Ovary (tissue), 10 donors: ENCODE measurements at places on chromosomes 11 and 22. TPM values are rescaled to one million over a fixed set of nuclear protein-coding genes. Genes with fewer than 3 reads are reported as not detected.

The NELL1 gene
- polyA plus RNA-seq = 0.43 TPM

DNA sequence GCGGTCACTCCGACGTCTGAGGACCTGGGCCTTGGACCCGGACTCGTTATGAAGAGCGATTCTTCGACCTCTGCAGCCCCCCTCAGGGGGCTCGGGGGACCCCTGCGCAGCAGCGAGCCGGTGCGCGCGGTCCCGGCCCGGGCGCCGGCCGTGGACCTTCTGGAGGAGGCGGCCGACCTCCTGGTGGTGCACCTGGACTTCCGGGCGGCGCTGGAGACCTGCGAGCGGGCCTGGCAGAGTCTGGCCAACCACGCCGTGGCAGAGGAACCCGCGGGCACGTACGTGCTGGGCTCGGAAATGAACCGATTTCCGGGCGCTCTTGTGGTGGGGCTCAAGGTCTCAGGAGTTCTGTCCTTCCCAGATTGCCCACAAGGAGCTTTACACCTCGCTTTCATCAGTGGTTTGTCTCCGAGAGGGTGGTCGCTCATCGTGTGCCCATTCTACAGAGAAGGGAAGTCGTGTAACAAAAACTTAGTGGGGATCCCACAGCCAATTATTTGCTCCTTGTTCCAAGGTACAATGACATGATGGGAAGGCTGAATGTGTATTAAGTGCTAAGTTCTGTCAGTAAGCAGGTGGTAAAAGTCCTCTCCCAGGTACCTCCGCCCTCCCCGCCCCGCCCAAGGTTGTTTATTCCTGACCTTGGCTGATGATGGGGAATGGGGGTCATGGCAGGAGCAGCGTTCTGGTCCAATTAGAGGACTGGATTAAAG is 695 bp downstream of the PEX26 start:
- H3K4me3 ChIP-seq = peak overlapping the region; percentile 80
- H3K27ac ChIP-seq = peak overlapping the region; percentile 27
- H3K36me3 ChIP-seq = no peaks in the 10 kb centered on the region
- DNase-seq = peak; percentile 60
- no peaks in the 10 kb centered on the region for H3K27me3 ChIP-seq

DNA sequence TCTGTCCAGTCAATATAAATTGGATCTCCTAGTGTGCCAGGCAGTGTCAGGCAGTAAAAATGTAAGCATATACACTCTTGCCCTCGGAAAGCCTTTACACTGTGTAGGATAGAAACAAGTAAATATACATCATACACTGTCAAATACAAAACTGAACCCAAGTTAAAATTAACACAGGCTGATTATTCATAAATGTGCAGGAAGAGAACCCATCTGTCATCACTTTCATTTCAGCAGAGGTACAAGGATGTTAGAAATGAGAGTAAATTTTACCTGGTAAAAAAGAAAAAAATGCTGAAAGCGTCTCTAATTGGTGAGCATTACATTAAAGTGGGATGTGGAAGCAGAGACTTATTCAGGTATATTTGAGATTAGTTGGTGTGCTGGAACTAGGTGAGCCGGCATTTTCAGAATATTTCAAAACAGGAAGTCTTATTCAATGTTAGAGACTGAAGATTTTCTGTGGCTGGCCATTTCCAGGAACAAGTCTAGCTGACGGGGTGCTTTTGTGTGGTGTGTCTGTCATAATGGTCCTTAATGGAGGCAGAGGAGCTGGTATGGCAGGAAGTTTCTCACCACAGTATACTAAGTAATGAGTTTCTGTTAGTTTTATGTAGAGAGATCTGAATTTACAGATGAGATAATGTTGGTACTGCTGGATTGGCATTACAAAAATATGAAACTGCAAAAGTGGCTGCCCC is 192.6 kb downstream of the CASP12 start:
- no peaks in the 10 kb centered on the region for H3K4me1 ChIP-seq
- H3K36me3 ChIP-seq = no peaks in the 10 kb centered on the region
- no peaks in the 10 kb centered on the region for H3K27me3 ChIP-seq
- H3K4me3 ChIP-seq = no peak overlapping the region

DNA sequence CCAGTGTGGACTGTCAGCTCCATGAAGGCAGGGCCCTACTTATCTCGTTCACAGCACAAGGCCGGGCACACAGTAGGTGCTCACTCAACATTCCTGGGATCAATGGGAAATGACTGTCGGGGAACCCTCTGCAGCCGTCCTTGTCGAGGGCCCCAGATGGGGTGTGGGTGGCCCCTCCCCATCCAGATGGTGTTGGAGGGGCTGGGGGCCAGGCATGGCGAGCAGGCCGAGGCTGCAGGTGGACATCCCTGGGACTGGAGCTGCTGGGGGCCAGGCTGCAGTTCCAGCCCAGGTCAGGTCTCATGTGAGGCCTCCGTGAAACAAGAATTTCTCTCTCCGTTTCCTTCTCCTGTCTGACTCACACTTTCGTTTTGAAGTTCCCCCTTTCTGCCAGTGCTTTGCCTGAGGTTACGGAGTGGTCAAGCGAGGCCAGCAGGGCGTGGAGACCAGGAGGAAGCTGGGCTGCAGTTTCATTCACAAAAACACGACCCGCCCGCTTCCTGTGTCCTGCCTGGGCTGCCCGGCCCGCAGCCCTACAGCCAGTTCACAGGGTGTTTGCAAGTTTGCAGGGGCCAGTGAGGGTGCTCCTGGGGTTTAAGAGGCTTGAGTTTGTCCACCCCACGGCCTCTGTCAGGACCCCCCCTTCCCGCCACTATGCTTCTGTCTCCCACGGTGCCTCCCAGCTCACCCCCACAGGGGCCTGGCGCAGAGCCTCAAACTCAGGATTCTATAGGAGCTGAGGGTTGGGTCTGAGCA is 4.5 kb downstream of the MYEOV start:
- no peak for DNase-seq
- H3K27me3 ChIP-seq = no peaks in the 10 kb centered on the region
- H3K4me1 ChIP-seq = no peaks in the 10 kb centered on the region
- H3K27ac ChIP-seq = no peak overlapping the region
- no peaks in the 10 kb centered on the region for H3K36me3 ChIP-seq
- no peak overlapping the region for H3K4me3 ChIP-seq

DNA sequence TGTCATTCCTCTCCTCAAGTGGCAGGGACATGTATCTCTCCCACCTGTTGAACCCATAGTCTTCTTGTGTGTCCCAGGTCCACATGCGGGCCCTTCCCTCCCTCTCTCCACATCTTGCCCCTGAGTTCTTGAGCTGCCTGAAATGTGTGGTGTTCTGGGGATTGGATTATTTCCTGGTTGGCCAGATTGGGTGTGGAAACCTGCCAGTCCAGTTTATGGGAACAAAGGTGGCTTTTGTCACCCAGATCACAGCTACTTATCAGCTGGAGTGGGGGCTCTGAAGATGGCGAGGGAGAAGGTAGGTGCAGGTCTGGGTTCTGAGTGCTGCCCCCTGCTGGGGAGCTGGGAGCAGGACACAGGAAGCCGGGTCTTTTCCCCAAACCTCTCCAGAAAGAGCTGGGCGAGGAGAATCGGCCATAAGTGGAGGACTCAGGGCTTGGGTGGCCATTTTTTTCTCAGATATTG is 14.2 kb downstream of the DTX4 start:
- H3K27me3 ChIP-seq = no peaks in the 10 kb centered on the region
- no peaks in the 10 kb centered on the region for H3K36me3 ChIP-seq
- no peak for DNase-seq
- H3K4me3 ChIP-seq = no peak overlapping the region
- H3K4me1 ChIP-seq = peaks cover 29% of the 10 kb centered on the region

DNA sequence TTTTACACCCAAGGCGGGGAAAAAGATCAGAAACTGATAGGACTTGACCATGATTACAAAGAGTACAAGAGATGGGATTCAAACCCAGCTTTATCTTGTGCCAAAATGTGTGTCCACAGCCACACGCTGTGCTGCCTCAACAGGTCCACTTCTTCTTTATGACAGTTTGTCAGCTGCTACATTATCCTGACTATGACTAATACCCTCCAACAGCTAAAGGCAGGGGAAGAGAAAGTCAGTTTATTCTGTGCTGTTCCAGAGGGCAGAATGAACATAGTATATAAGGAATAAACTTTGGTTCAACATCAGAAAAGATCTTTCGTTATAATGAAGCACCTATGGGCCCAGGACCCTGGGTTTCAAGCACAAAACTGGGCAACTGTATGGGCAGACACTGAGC is 668.2 kb upstream of the TENM4 start:
- H3K4me3 ChIP-seq = no peak overlapping the region
- no peak overlapping the region for H3K27ac ChIP-seq
- no peaks in the 10 kb centered on the region for H3K36me3 ChIP-seq
- H3K27me3 ChIP-seq = no peaks in the 10 kb centered on the region
- DNase-seq = no peak

DNA sequence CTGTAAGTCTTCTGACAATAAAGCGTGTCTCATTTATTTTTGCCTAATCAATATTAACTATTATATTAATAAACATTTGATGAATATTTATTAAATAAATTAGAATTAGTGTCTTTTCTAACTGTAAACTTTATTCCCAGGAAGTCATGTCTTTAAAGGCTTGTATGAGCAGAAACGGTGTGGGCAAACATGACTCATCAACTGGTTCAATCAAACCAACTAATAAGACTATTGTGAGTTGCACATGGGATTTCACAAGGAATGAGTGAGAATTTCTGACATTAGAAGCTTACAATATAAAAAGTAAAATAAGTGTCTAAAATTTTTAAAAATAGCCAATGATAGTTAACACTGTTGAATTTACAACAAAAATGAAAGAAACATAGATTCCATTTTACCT is 259.2 kb upstream of the CTSC start:
- H3K27ac ChIP-seq = no peak overlapping the region
- H3K4me1 ChIP-seq = no peaks in the 10 kb centered on the region
- H3K4me3 ChIP-seq = no peak overlapping the region
- H3K36me3 ChIP-seq = no peaks in the 10 kb centered on the region
- H3K27me3 ChIP-seq = no peaks in the 10 kb centered on the region

The RIMBP3C gene
- 0.15 TPM for polyA plus RNA-seq

DNA sequence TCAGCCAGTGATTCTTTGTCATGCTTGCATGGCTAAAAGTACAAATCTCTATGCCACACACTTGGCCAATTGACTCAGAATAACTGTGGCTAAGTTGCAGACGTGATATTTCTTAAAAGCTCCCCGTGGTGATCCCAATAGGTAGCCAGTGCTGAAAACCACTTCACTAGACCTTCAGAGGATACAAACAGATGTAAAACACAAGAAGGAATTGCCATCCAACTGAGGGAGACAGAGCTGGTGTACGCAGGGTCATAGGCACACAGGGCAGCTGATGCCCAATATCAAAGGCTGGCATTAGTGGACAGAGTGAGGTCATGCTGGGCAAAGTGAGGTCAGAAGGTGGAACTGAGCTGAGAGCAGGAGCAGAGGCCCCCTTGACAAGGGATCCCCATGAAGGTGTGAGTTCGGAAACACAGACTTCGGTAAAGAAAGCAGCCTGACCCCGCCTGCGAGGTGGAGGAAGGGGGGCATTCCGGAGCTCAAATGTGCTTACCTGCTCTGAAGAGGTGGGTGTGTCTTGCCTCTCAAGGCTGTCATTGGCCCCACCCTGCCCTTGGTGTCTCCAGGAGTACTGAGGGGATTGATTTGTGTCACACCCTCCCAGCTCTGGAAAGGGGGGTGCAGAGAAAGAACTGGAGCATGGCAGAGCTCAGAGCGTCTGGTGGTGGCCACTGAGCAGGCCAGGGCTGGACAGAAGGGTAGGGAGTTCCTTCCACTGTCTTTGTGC is 344.9 kb upstream of the B3GAT1 start:
- no peaks in the 10 kb centered on the region for H3K36me3 ChIP-seq
- H3K4me1 ChIP-seq = no peaks in the 10 kb centered on the region
- H3K27me3 ChIP-seq = no peaks in the 10 kb centered on the region
- no peak overlapping the region for H3K27ac ChIP-seq
- no peak overlapping the region for H3K4me3 ChIP-seq

DNA sequence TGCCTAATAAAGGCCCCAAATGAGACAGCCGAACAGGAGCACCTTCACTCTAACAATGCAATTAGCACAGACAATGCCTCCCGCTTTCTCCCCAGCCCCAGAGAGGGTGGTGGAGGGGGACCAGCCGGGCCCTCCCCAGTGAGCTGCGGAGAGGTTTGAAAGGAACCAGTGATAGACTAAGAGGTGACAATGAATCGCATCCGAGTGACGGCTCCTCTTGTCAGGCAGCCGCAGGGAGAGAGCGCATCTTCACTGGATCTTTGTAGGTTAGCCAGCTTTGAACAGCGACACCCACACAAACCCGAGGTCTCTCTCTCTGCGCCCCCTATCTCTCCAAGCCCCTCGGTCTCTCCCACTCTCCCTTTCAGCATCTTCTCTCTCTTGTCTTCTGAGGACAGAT is 28.0 kb downstream of the FLRT1 start:
- DNase-seq = no peak

DNA sequence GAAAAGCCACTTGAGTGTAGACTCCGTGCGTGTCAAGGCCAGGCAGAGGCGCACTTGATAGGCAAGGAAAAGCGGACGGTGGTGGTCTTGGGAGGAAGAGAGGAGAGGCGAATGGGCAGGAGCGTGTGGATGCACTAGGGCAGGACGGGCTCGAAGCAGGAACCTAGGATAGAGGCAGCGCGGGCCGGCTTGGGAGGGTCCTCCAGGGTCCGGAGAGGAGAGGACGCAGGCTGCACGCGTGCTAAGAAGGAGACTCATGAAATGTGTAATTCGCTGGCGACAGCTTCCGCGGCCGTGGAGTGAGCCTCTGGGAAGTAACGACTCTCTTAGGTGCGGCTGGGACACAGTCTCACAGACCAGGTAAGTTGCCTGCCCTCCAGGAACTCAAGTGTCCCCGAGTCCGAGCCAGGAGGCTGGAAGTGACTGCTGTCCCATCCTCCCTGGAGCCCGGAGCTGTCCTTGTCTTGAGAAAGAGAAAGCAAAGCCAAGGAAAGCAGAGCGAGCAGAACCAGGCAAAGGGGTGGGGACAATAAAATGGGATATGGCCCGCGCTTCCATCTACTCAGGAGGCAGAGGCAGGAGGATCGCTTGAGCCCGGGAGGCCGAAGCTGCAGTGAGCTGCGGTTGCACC is 874 bp upstream of the IL17RA start:
- peak overlapping the region; percentile 60 for H3K4me3 ChIP-seq
- DNase-seq = no peak
- H3K4me1 ChIP-seq = peaks cover 4% of the 10 kb centered on the region
- no peak overlapping the region for H3K27ac ChIP-seq
- no peaks in the 10 kb centered on the region for H3K36me3 ChIP-seq

DNA sequence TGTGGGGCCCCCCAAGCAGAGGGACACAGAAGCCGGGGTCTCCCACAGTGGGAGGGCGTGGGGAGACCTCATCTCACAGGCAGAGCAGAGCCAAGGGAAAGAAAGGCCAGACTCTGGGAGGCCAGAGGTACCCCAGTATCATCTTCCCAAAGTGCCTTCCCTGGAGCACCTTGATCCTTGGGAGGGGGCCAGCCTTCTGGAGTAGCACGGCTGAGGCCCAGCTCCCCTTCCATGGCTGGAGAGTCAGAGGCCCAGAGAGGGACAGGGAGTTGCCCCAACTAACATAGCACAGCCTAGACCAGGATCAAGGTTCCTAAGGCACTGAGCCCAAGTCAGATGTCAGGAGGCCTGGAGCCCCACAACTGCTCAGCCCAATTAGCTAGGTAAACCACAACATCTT is 50.6 kb downstream of the ELFN2 start:
- no peaks in the 10 kb centered on the region for H3K27me3 ChIP-seq
- no peaks in the 10 kb centered on the region for H3K36me3 ChIP-seq
- no peak overlapping the region for H3K27ac ChIP-seq
- H3K4me1 ChIP-seq = no peaks in the 10 kb centered on the region
- DNase-seq = no peak
- H3K4me3 ChIP-seq = no peak overlapping the region
